ENCODE measurements at places on chromosomes 16 and 17.

DNA sequence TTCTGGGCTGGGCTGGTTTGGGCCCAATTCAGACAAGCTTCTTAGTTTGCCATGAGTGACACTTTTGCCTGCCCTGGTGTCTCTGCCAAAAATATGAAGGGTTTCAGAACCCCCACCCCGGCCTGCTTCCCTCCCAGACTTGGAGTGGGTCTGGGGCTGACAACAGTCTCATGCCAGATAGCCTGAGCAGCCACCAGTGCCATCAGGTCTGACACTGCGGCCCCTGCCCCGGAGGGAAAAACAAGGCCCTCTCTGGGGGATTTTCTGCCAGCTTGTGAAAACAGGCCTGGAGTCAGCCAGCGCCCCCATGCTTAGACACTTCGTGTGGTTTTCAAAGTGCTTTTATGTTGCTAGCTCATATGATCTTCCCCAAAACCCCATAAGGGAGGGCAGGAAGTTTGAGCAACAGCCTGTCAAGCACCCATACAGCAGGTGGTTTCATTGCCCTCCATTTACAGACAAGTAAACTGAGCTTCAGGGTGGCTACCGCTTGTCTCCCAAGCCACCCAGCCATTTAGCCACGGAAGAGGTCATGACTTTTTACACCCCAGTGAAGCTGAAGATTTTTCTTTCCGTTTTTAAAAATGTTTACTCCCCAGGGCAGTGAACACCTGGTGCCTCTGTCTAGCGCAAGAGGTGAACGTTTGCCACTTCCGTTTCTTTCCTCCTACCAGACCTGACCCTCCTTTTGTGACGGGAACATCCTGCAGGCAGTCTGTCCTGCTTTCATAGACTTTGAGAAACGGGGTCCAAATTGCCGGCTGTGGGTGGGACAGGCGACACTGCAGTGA lies 300.6 kb downstream of the SEC14L1 start:
- peak; percentile 52 for DNase-seq

DNA sequence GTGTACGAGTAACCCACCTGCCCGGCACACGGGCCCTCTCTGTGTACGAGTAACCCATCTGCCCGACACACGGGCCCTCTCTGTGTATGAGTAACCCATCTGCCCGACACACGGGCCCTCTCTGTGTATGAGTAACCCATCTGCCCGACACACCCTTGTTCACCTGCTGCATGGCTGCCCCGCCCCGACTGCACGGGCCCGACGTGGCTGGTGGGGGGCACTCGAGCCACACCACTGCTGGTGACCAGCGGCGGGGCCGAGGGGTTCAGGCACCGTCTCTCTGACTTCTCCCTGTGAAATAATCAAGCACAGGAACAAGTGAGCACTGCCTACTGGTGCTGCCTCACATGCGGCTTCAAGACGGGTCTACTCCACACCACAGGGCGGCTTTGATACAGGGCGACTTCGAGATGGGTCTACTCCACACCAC lies 22.1 kb downstream of the MAP1LC3B start:
- DNase-seq: no peak

DNA sequence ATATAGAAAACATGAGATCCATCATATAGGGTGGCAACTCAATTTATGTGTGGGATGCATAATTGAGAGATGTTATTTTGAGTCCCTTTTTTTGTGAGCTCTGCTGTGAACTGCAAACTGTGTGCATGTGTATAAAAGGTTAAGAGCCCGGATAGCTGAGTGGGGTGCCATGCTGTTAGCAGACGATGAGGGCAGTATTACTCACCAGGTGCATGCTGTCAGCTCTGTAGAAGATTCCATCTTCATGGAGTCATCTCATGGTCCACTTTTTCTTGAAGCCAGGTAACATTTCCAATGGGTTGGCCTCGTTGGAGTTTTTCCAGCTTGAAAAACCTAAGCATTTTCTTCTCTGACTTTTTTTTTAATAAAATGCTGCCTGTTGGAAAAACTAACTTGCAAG lies 43.0 kb upstream of the RHBDL3 start:
- no peak for DNase-seq

GRCh38 chr17:6454495-6455320 lies 10.5 kb downstream of the PIMREG start:
- DNase-seq: no peak

- DNase-seq: no peak
These were observed 129.7 kb downstream of the KCNJ2 start for GRCh38 chr17:70298929-70299531.

- peak; percentile 63 for DNase-seq
These were observed 959 bp upstream of the ANKRD13B start for GRCh38 chr17:29591737-29592608.

DNA sequence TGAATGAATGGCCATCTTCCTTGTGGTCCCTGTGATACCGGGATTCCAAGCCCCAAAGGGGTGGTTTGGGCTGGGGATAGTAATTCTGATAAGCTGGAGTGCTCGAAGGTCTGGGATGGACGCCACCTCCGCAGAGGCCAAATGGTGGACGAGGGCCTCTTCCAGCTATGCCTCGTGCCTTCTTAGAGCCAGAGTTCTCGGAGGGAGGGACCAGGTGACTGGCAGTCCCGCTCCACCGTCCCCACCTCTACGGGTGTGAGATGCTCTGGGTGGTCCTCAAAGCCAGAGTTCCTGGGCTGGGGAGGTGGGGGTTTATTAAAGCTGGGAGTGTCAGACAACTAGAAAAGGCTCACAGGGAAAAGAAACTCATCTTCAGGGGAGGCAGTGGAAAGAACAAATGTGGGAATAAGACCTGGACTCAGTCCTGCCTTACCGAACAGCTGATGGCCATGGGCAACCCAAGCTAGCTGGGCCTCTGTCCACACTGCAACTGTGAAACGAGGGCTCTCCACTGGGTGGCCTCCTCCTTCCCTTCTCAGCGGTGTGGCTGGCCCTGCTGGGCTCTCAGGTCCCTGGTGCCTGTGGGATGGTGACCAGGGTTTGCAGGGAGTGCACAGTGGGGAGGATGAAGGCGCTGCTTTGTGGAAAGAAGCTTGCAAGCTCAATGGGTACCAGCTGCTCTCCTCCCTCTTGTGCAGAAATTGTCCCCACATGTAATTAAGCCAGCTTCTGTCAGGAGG lies 75.2 kb downstream of the N4BP1 start:
- DNase-seq: no peak

- no peak for DNase-seq
These were observed 23.7 kb upstream of the CYLD start for GRCh38 chr16:50718061-50718760.

DNA sequence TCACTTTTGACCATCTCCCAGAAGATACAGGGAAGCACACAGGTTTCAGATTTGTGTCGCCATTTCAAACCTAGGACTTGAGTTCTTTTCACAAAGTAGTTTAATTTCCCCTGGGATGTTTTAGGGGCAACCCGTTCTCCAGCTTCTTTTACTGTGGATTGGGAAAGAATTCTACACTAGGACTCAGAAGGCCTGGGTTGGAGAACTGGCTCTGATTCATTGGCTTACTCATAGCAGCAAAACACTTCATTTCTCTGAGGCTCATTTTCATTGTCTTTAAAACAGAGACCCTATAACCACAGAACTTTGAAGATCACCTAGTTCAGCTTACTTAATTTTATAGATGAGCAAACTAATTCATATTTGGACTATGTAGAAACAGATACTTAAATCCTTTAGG lies 175.9 kb upstream of the SALL1 start:
- DNase-seq: no peak

DNA sequence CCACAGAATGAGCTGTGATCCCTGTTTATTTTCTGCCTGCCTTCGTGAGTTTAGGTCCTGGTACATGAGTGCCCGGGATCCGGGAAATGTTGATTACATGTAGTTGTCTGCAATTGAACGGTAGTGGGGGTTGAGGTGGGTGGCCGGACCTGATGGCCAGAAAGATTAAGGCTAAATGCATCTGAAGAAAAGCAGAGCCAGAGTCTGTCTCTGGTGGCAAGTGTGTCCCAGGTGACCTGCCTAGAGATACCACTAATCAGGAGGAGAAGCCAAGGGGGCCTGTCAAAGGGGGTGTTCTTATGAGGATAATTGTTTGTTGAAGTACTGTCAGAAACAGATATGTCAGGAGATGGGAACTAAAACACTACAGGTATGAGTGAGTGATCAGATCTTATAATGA lies 154.0 kb upstream of the ASIC2 start:
- DNase-seq: no peak

- no peak for DNase-seq
These were observed 17.4 kb downstream of the KRT24 start for GRCh38 chr17:40686192-40686591.

DNA sequence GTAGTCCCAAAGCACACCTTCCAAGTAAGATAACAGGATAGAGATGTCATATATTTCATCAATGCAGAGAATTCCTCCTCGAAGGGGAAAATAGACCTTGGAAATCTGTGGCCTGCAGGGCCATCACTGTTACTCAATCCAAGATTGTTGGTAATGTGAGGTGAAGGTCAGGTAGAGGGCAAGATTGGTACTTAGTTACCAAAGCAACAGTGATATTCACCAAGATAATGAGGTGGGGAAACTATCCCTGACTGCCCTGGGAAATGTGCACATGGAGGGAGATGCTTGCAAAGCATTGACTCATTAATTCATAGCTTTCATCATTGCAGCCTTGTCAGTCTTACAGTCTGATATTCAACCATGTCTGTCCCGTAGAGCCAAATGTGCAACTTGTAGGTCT lies 234.1 kb upstream of the MON1B start:
- DNase-seq: no peak

DNA sequence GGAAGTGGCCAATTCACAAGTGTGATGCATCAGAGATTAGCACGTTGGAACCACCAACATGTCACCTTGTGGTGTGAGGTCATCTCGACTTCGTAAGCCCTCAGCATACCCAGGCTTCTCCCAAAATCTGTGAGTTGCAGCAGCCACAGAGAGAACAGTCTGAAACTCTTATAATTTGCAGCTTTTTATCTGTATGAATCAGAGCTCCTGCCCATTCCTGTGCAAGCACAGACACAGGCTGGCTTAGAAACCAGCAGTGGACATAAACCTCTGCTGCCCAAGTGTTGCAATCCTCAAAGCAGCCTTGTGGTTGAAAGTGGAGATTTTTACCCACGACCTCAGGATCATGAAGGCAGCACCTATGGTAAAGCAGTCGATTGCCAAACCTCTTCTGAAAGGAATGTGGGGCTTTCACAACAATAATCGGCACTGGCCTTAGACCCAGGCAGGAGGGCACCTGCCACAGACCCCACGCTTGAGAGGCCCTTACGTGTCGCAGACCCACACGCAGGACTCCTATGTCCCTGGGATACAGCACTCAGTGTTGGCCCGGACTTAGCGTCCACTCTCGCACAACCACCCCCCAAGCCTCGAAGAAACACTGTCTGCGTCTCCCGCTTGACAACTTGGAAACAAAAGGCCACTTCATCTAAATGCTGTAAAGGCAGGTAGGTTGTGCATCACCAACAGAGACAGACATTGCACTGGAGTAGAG lies 24.5 kb upstream of the OSGIN1 start:
- DNase-seq: no peak

DNA sequence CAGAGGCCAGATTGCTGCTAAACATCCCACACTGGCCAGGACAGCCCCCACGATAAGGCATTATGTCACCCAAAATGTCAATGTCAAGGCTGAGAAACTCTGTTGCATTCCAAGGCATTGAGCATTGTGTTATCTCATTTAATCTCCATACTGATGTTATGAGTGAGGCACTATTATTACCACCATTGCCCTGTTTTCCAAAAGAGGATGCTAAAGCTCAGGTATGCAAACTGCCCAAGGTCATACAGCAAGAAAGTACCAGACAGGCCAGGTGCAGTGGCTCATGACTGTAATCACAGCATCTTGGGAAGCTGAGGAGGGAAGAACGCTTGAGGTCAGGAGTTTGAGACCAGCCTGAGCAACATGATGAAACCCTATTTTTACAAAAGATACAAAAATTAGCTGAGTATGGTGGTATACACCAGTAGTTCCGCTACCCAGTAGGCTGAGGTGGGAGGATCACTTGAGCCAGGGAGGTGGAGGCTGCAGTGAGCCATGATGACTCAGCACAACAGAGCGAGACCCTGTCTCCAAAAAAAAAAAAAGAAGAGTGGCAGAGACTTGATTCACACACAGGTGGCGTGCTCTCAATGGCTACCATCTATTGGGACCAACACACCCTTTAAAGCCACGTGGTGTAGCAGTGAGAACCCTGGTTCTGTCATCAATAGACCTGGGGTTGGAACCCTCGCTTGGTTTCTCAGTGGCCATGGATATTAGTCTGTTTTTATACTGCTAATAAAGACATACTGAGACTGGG lies 58.8 kb upstream of the GRIN2A start:
- DNase-seq: no peak

DNA sequence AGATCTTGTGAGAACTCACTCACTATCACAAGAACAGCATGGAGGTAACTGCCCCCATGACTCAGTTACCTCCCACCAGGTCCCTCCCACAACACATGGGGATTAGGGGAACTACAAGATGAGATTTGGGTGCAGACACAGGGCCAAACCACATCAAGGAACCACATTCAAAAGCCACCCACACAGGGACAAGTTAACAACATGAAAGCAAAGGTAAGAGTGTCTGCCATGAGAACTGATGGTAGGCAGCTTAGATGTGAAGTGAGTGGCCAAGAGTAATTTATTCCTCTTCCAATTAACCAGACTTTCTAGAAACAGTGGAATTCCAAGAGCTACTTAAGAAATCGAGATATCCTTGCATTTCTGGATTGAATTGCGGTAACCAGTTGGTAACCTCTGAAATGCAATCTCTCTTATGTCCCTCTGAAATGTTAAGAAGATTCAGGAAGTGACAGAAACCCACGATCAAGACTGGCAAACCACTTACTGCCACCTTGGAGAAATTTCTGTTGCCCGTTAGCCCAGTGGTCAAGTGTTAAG lies 167.4 kb upstream of the CACNG5 start:
- peak; percentile 38 for DNase-seq

GRCh38 chr16:88773812-88774291 lies 11.2 kb downstream of the PIEZO1 start:
- DNase-seq: no peak

- no peak for DNase-seq
These were observed 4.2 kb upstream of the GNA13 start for GRCh38 chr17:65060631-65061254.

DNA sequence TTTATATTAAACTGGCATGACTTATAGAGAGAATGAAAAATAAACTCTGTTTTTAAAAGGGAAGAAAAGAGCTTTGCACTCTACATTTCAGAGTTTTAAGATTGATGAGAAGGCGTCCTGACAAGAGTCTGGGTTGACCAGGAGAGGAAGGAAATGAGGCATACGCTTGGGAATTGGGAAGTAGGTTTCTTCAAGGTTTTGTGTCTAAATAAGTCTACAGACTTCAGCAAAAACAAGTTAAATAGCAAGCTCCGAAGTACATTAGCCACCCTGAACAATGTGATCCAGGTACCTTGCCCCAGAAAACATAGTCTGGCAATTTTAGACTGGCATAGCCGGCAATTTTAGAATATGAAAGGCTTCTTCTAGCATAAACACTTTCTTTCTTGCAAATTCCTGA lies 28.5 kb upstream of the CCDC182 start:
- no peak for DNase-seq

DNA sequence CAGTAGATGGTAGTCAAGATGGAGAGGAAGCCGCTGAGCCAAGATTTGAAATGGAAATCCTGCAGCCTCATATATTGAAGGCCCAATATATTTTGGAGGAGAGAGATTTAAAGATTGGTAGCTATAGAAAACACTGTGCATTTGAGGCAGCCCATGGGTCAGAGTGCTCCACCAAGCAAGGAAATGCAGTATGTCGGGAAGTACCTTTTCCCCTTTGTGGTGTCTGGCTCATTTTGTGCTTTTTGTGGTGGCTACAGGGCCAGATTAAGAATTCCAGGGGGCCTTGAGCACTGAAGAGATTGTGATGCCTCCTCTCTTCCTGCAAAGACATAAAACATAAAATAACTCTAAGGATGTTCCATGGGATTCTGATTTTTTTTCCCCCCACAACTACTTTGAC lies 39.6 kb downstream of the CDRT15 start:
- DNase-seq: no peak
